ENCODE measurements at places on chromosomes 6 and 20. TPM values are rescaled to one million over a fixed set of nuclear protein-coding genes. Genes with fewer than 3 reads are reported as not detected.

- DNase-seq: no peak
- H3K27ac ChIP-seq: no peak overlapping the region
- H3K4me3 ChIP-seq: no peak overlapping the region
- H3K4me1 ChIP-seq: no peaks in the 10 kb centered on the region
- no peaks in the 10 kb centered on the region for H3K27me3 ChIP-seq
- peaks cover 3% of the 10 kb centered on the region for H3K36me3 ChIP-seq
Measured at GRCh38 chr6:137171824-137172733, 1.4 kb downstream of the IL22RA2 start.

DNA sequence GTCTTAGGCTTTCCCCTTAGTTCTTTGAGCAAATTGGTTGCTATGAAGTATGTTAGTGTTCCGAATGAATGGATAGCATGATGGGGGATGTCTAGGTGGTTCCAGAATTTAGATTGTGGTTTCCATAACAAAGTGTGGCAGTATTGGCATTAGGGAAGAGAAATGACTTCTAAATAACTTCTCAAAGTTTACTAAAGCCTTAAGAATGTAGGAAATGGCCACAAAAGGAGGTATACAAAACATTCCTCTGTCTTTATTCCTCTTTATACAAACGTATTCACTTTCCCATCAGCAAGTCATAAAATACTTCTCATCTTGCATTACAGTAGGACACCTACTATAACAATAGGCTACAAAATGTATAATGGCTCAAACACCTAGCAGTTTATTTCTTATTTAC, 279.6 kb downstream of the ESR1 start:
- H3K36me3 ChIP-seq: no peaks in the 10 kb centered on the region
- no peak overlapping the region for H3K27ac ChIP-seq
- DNase-seq: no peak
- no peaks in the 10 kb centered on the region for H3K4me1 ChIP-seq
- H3K4me3 ChIP-seq: no peak overlapping the region

DNA sequence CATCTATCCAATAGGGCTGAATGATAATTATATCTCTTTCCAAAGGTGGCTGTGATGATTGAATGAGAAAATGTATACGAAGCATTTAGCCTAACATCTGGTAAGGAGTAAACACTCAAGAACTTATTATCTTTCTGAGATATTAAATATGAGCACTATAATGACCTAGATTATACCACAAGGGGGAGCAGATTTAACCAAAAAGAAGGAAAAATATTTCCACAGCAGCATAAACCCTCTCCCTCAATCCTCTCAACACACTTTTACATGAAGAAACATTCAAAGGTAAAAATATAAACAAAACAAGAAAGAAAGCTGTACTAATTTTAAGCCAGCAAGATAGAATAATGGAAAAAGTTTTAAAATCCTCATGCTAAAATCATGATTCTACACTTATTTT, 68.4 kb downstream of the SHPRH start:
- H3K4me1 ChIP-seq: no peaks in the 10 kb centered on the region
- H3K36me3 ChIP-seq: peaks cover 59% of the 10 kb centered on the region
- no peak overlapping the region for H3K4me3 ChIP-seq

DNA sequence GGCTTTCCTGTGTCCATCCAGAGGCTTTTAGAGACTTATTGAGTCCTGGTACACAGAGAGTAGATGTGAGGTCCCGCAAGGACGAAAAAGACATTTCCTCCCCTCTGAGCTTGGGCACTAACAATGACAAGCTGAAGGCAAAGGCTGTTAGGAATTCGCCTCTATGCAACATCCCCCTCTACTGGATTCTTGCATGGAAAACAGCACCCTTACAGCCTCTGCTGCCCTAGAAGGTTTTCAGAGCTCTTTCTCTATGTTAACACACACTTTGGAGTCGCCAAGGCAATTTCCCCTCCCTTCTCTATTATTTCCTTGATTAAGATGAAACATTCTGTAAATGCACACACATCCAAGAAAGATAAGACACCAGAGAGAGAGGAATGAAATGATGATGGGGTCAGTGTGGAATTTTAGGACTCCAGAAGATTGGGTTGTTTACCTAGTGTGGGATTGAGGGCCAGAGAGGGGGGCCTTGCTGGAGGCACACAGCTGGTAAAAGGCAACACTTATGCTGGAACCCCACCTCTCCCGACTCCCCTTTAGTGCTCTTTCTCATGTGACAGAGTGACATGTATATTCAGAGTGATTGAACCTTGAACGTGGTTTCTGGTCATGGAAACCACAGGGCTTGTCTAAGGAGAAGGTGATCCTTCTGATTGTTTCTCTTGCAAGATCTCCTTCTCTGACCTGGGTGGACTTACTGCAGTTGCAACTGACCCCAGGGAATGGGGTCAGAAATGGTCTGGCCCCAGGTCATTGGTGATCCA, 300.7 kb downstream of the CLIC5 start:
- H3K27ac ChIP-seq: no peak overlapping the region
- H3K4me3 ChIP-seq: no peak overlapping the region
- peak; percentile 44 for DNase-seq
- no peaks in the 10 kb centered on the region for H3K36me3 ChIP-seq
- peaks cover 9% of the 10 kb centered on the region for H3K4me1 ChIP-seq
- no peaks in the 10 kb centered on the region for H3K27me3 ChIP-seq

GRCh38 chr20:51688600-51689244, 79.5 kb downstream of the ATP9A start:
- no peaks in the 10 kb centered on the region for H3K27me3 ChIP-seq
- H3K27ac ChIP-seq: peak overlapping the region; percentile 3
- H3K4me3 ChIP-seq: no peak overlapping the region
- no peak for DNase-seq
- H3K36me3 ChIP-seq: peaks cover 7% of the 10 kb centered on the region
- peaks cover 9% of the 10 kb centered on the region for H3K4me1 ChIP-seq

GRCh38 chr6:148427333-148427732, 84.7 kb downstream of the SASH1 start:
- H3K27ac ChIP-seq: no peak overlapping the region
- H3K4me1 ChIP-seq: peaks cover 37% of the 10 kb centered on the region
- DNase-seq: no peak
- peaks cover 17% of the 10 kb centered on the region for H3K36me3 ChIP-seq
- H3K4me3 ChIP-seq: no peak overlapping the region
- no peaks in the 10 kb centered on the region for H3K27me3 ChIP-seq

GRCh38 chr6:35581633-35582032, 68.9 kb upstream of the TULP1 start:
- H3K4me3 ChIP-seq: no peak overlapping the region
- H3K36me3 ChIP-seq: no peaks in the 10 kb centered on the region
- no peak overlapping the region for H3K27ac ChIP-seq
- no peak for DNase-seq

DNA sequence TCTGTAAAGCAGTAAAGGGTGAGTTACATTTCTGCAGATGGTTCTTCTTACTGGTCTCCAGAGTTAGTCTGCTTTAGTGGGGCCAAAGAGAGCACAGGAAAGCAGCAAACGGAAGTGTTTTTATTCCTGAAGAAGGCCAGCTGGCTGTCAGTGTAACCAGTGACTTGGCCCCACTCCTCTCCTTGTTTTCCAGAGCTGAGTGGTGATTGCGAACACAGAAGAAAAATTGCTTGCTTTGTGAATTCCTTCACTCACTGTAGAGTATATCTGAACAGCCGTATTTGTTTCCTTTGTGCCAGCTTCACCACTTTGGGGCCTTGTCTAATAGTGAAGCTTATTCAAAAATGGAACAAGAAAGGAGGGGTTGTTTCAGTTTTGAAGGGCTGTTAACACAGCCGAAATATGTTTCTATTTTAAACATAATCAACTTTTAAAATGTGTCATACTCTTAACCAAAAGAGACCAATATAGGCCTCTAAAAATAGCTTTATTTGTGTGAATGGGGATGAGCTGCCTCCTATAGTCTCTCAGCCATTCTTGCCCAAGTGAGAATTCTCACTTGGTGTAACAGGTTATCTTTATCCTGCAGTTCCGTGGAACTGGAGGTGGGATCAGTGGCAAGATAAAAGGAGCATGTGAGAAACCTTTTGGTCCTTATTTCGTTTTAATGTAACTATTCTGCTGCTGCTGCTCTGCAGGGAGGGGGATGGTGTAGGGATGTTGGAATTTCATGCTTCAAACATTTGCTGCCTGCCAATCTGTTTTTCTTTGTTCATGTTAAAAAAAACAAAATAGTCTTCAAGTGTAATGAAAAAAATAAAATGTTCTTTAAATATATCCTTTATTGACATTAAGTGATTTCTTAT, 37.8 kb downstream of the ZC2HC1B start:
- H3K36me3 ChIP-seq: no peaks in the 10 kb centered on the region
- DNase-seq: no peak
- no peak overlapping the region for H3K4me3 ChIP-seq

DNA sequence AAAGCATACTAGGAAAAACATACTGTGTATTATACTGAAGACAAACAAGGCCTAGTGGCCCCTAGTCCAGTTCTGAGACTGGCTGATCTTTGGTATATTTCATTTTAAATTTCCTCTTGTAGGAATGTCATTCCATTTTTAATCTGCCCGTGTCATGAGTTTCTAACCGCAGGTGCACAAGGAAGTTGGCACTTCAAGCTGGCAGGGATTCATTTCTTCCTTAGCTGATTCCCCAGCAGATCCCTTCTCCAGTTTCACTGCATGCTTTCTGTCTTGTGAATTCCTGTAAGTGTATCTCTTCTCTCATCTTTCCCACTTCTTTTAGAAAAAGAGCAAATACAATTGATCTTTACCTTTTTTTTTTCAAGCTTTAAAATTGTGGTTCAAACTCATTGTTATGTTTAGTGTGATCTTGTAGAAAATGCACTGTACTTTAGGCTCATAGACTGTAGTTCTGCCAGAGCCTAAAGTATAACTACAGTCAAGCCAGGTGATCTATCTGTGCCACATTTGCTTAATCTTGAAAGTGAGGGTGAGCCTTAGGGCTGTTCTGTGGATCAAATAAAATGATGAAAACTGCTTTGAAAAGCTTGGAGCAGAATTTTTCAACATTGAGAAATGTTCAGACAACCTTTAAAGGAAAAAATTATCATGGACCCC, 37.0 kb downstream of the RNF217 start:
- H3K36me3 ChIP-seq: no peaks in the 10 kb centered on the region
- peaks cover 18% of the 10 kb centered on the region for H3K4me1 ChIP-seq
- H3K27ac ChIP-seq: no peak overlapping the region

DNA sequence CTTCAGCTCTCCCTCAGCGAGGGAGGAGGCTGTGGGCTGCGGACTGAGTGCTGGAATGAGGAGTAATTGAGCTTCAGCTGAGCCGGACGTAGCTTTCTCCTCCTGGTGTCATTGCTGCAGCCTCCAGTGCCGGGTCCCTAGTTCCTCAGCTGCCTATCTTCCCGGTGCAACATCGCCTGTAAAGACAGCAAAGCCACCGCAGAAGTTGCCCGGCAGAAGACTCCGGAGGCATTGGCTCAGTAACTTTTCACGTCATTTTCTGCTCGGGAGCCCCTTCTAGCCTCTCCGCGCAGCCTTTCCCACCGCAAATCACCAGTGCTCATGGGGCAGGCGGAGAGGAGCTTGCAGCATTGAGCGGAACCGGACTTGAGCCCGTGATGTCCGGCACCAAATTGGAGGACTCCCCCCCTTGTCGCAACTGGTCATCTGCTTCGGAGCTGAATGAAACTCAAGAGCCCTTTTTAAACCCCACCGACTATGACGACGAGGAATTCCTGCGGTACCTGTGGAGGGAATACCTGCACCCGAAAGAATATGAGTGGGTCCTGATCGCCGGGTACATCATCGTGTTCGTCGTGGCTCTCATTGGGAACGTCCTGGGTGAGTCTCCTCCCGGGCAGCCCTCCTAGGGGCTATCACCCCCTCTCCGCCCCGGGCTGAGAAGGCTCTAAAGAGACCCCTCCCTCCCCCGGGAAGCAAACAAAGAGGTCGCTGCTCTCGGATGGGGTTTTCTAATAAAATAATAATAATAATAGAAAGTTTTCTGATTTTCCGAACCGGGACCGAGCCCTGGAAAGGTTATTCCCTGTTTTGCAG, at the start of gene HCRTR2:
HCRTR2 (plus strand) TSS at position 305 of the 816 bp plus-strand sequence; CDS start at position 378, 73 bp downstream.
- peak within 1 kb of the TSS; percentile 82 for H3K4me3 ChIP-seq
- peak; percentile 1 for DNase-seq
- peaks cover 69% of the 10 kb centered on the region for H3K27me3 ChIP-seq

DNA sequence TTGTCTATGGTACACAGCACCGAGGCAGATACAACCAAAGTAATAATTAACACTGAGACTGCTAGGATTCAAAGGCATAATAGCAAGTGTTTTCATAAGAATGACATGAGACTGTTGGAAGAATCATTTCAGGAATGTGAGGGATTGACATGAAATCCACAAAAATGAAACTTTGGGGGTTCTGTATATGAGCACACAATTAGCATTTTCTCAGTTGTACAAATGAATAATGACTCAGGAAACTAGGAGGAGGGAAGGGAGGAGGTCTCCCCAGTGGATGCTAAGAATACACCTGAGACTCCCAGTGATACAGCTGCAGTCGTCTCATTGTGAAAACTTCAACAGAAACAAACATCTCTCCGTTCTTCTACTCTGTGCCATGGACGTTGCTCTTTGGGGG, 428.4 kb upstream of the PLCB4 start:
- H3K4me1 ChIP-seq: no peaks in the 10 kb centered on the region
- H3K27me3 ChIP-seq: no peaks in the 10 kb centered on the region
- DNase-seq: no peak
- H3K4me3 ChIP-seq: no peak overlapping the region
- H3K27ac ChIP-seq: no peak overlapping the region

DNA sequence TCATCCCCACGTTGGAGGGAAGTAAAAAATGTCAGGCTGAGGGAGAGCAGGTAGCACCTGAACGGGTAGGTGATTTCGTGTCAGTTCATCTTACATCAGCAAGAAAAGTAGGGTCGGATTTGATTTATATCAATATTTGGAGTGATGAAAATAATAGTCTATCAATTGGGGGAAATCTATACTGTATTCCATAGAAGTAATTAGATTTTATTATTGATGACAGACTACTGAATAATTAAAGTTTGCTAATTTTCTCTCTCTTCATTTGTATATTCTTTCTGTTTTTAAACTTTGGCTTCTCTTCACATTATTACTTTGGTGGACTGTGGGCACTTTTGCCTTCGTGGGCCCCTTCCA, 78.4 kb downstream of the OLIG3 start:
- no peak for DNase-seq
- no peak overlapping the region for H3K27ac ChIP-seq
- peaks cover 16% of the 10 kb centered on the region for H3K4me1 ChIP-seq
- peaks cover 81% of the 10 kb centered on the region for H3K27me3 ChIP-seq
- H3K36me3 ChIP-seq: no peaks in the 10 kb centered on the region

GRCh38 chr6:11387707-11388430, 149.7 kb upstream of the TMEM170B start:
- no peak overlapping the region for H3K27ac ChIP-seq
- H3K4me3 ChIP-seq: no peak overlapping the region
- H3K36me3 ChIP-seq: no peaks in the 10 kb centered on the region

- DNase-seq: no peak
- no peak overlapping the region for H3K27ac ChIP-seq
- no peaks in the 10 kb centered on the region for H3K4me1 ChIP-seq
- no peak overlapping the region for H3K4me3 ChIP-seq
Measured at GRCh38 chr6:143015300-143015706, 45.4 kb upstream of the AIG1 start.

The IP6K3 gene
- 0.89 TPM for total RNA-seq

The ULBP2 gene
- total RNA-seq: 0.30 TPM

The UBD gene
- not detected for total RNA-seq

The METTL24 gene
- 3.6 TPM for total RNA-seq

The SMOC2 gene
- total RNA-seq: 0.14 TPM

The BNIP5 gene
- total RNA-seq: not detected

The SCRT2 gene
- total RNA-seq: 4.1 TPM

The C20orf173 gene
- total RNA-seq: not detected

The HNF4A gene
- not detected for total RNA-seq

Measured in neural crest cell (in vitro differentiated cells).